Activated CD4-positive, alpha-beta T cell treated with anti-CD3 and anti-CD28 coated beads for 36 hours (primary cell): ENCODE measurements at places on chromosomes 5 and 9. TPM values are rescaled to one million over a fixed set of nuclear protein-coding genes. Genes with fewer than 3 reads are reported as not detected.

DNA sequence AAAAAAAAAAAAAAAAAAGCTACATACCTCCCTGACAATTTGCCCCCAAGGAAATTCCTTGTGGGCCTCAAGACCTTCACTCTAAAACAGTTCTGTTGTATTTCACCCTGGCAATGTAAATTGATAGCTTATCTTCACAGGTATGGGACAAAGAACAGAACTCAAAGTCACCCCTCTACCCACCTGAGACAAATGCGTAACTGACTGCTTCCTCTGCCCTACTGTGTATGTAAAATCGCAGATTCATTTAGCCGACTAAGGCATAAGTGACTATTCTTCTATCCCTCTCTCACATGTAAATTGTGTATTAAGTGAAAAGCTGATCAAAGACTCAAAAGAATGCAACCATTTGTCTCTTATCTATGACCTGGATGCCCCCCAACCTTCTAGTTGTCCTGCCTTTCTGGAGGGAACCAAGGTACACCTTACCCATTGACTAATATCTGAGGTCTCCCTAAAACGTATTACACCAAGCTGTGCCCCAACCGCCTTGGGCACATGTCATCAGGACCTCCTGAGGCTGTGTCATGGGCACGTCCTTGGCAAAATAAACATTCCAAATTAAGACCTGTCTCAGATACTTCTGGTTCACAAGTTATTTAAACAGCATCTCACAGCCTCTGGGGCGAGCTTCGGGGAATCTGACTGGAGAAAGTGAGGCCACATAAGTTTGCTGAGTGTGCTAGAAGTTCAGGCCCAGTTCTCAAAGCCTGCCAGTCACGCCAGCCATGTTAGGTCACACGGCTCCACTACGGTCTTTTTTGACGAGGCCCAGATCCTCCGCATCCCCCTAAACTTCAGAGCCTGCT lies 954 bp downstream of the TBCA start:
- peak; percentile 64 for DNase-seq

DNA sequence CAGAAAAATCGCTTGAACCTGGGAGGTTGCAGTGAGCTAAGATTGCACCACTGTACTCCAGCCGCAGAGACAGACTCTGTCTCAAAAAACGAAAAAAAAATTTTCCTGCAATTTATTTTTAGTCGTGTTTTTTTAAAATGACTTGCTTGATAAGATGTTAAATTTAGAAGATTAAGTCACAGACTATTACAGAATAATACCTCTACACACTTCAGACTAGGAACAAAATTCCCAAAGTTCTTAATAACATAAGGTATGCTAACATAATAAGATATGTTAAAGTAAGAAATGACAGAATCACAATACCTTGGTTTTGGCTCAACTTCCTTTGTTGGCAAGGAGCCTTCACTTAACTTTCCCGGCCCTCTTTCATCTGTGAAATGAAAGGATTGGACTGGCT lies 59.5 kb upstream of the NPR3 start:
- DNase-seq: no peak

DNA sequence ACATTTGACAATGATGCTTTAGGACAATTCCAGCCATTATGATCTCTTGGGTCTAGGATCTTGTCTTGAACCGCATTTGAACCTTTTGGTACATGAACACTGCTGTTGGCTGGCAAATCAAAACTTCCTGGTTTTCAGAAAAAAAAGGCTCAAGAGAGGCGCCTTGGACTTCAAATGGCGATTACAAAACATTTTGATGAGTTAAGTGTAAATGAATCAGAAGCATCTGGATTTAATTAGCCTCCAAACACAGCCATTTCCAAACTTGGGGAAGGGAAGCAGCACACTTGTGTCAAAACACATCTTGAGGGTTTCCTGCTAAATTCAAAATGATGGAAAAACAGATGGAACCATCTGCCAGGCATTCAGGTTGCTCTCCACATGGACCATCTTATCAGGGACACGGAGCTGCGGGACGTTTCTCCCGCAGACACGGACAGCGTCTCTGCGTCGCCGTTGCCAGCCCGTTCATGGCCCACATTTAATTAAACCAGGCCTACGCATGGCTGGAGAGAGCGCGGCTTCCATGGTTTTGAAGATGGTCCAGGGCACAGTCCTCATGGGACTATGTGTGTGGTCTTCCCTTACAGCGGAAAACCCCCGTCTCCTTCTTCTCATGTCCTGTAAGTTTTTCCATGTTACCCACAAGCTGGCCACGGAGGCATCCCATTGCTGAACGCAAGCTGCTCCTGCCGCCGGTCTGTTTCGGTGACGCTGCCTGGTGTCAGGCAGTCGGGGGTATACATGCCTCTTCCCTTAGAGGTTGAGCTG lies 55.8 kb upstream of the PTCH1 start:
- no peak for DNase-seq

DNA sequence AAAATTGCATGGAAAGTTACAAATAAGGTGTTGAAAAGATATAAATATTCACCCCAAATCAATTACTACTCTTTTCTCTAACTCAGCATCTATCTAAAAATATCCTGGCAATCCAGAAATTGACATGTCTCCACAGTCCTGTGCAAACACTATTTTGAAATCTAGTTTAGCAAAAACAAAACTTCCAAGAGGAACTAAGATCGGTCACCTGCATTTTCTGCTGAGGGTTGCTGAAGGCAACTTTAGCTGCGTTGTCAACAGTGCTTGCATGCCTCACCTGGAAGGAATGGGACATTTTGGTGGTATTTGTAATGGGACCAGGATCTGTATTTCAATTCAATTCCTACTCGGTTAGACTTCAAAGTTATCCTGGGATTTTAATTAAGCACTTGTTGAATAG lies 398.3 kb downstream of the NTRK2 start:
- DNase-seq: no peak

DNA sequence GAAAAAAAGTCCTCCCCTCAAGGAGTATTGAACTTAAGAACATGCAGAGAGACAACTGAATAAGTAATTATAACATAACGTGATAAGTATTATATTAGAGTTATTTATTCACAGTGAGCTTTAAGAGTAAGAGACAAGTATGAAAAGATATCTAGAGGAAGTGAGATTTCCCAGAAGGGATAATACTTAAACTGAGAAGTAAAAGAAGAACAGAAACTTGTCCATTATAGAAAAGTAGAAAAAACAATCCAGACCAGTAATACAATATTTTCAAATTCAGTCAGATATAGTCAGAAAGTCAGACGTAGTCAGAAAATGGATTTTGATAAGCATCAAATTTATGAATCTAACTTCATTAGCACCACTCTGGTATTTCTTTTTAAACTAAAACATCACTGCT lies 613.0 kb upstream of the CCNG1 start:
- no peak for DNase-seq

GRCh38 chr5:168314735-168315411 lies 23.4 kb downstream of the WWC1 start:
- no peak for DNase-seq

DNA sequence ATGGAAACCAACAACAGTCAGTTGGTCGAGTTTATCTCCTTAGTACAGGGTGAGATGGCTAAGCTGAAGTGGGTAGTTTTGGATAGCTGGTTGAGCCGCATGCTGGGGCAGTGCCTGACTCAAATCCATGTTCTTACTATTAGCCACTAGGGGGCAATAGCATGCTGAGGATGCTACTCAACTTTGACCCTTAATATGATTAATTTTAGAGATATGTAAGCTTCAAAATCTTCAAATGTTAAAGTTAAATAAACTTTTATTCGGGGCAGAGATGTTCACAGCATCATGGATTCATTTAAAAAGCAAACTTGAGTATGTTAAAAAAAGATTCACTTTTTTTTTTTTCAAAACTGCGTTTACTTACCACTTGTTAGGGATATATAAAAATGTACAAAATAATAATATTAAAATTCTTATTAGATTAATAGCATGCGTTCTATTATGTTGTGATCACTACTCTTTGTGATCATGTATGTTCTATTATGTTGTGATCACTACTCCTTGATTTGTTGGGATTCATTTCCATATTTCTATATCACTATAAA lies 57.0 kb downstream of the C9orf153 start:
- peak; percentile 30 for DNase-seq

DNA sequence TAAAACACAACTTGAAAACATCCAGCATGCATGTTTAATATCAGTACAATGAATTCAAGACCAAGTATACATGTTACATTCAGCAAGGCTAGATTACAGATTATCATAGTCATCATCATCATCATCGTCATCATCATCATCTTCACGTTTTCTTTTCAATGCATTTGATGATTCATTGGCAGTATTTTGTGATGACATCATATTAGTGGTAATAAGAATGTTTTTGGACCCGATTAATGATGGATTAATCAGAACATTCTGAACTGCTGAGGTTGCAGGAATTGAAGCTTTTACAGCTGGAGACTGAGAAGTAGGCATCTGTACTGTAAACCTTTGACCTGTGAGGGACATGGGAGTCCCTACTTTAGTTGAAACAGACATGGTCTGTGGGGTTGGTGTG lies 4.5 kb downstream of the AK6 start:
- DNase-seq: no peak

GRCh38 chr9:15936306-15936921 lies 383.6 kb downstream of the CCDC171 start:
- DNase-seq: no peak

DNA sequence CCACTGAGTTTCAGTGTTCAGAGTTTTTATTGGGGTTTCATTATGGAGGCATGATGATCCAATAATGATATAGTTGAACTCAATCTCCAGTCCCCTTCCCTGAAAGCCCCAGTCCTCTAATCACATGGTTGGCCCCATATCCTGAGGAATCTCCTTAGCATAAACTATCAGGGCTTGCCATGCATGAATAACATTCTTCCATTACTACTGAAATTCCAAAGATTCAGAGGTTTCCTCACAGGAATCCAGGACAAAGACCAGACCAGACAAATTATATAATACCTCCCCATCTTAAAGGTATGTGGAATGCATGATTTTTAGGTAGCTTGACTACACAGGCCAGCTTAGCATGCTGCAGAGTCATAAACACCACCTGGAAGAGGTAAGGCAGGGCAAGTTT lies 15.5 kb upstream of the LRRTM2 start:
- no peak for DNase-seq

DNA sequence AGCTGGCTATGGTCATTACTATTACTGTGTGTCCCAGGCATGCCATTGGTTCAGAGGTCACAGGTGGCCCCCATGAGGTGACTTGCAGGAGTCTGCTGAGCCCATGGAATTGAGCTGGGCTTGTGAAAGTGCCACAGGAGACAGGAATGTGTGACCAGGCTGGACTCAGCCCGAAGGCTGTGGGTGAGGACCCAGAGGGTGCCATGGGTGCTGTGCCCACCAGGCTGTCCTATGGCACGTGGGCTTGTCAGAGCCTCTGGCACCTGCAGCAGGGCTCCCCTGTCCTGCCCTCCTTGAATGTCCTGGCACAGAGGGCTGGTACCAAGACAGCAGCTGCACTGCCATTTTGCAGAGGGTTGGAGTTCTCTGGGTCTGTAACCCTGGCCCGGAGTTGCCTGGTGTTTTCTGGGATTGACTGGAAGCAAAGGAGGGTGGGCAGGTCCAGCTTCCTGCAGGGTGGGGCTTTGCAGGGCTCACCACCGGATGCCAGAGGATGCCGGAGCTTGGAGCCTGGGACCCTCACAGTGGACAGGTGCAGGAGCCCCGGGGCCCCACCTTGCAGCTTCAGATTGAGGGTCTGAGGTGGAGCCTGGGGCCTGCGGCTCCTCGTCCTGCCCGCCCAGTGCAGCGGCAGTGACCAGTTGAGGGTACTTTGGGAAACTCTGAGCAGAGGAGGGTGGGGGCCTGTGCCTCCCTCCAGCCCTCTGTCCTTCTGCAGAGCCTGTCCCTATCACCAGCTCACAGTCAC lies 14.2 kb downstream of the COL5A1 start:
- DNase-seq: no peak

DNA sequence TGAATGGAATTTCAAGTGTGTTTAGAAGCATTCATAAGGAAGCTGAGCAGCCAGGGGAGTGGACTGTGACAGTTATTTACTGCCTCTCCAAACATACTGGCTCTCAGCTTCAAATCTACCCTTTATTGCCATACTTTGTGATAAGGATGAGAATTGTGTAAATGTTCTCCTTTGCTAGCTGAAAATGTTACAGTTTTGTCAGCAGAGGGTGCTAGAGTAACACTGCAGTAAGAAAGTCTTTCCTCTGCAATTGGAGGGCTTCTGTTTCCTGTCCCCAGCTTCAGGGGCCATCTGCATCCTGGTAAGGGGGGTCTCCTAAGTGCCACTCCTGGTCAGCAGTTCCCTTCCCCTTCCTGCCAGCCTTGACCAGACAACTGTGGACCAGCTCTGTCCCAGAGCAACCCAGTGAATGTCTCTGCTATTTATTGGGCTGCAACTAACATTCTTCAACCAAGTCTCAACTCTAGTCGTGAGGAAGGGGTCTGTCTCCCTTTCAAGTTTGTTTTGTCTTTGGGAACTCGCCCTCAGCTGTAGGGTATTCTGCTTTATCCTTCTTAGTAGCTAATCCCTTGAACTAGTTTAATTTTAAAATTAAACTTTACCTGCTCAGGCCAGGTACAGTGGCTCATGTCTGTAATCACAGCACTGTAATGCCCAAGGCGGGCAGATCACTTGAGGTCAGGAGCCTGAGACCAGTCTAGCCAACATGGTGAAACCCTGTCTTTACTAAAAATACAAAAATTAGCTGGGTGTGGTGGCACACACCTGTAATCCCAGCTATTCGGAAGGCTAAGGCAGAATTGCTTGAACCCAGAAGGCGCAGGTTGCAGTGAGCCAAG lies 45.3 kb downstream of the RAPGEF6 start:
- peak; percentile 13 for DNase-seq

- no peak for DNase-seq
Measured at GRCh38 chr5:126917918-126918614, 112.3 kb downstream of the MARCHF3 start.

DNA sequence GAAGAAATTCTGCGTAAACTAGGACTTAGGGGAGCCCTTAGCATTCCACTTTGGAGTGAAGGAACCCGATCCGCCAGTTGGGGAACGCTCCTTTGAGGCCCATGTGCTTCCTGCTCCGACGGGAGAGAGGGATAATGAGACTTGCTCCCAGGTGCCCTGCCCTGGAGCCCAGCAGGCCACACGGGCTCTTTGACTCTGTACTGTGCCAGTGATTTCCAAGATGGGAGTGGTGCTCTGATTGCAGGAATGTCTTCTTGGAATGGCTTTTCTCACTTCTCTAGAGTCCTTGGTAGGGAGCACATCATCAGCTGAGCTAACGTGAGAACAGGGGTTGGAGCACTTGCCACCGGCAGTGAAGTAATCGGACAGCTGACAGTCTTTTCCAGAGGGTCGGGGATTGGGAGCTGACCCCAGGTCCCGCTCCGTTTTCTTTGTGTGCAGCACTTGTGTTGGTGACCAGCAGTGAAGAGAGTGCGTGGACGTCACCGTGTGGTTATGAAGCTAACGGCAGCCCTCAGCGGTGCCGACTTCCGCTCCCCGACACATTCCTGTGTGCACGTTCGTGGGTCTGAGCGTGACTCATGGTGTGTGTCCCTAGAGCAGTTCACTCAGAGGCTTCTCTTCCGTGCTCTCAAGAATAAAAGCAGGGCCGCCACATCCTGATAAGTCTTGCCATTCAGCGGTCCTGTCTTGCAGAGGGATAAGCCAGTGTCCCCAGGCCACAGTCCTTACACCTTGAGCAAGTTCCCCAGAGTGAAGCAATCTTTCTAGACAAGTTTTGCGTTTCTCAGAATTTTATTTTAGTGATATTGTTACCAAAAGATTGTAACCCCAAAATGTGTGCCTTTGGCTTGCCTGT lies 25.6 kb downstream of the ABL1 start:
- no peak for DNase-seq

GRCh38 chr9:129567842-129568559 lies 52.9 kb downstream of the C9orf50 start:
- no peak for DNase-seq

Gene PDZD2
- 0.14 TPM for total RNA-seq

Gene GPR151
- not detected for total RNA-seq

Gene UGT3A1
- not detected for total RNA-seq

Gene ADRB2
- total RNA-seq: 0.09 TPM

Gene ABLIM3
- not detected for total RNA-seq

Gene DELE1
- total RNA-seq: 56.1 TPM

Gene COL23A1
- total RNA-seq: not detected

Gene ANKRD20A1
- 0.90 TPM for total RNA-seq
